Breast epithelium (tissue), 4 donors: ENCODE measurements at places on chromosomes 3 and 15.

- DNase-seq: no peak
Measured at GRCh38 chr3:10428406-10429091, 76.8 kb downstream of the ATP2B2 start.

DNA sequence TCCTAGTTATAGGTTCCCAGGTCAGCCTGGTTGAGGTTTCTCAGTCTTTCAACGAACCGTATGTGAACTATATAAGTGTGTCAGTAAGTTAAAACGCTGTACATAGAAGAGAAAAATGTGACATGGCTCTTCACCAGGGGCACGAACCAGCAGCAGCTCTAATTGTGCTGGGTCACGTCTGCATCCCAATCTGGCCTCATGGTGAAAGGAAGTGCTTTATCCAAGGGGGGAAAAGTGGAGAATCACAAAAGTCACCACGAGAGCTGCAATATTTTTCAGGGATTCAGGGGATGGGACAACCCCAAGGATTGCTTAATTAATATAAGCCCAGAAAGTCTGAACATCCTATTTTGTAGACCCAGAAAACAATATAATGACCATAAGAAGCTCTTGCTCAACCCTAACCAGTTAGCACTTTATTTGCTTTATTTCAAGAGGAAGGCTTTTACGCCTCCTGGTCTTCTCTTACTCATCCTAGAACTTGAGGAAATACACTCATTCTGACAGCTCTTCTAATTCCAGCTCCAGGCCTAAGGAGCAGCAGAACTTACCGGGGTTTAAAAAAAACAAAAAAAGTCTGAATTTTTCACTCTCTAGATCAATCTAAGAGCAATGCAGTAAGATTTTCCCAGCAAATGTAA is 16.5 kb downstream of the ANXA2 start:
- DNase-seq: no peak

DNA sequence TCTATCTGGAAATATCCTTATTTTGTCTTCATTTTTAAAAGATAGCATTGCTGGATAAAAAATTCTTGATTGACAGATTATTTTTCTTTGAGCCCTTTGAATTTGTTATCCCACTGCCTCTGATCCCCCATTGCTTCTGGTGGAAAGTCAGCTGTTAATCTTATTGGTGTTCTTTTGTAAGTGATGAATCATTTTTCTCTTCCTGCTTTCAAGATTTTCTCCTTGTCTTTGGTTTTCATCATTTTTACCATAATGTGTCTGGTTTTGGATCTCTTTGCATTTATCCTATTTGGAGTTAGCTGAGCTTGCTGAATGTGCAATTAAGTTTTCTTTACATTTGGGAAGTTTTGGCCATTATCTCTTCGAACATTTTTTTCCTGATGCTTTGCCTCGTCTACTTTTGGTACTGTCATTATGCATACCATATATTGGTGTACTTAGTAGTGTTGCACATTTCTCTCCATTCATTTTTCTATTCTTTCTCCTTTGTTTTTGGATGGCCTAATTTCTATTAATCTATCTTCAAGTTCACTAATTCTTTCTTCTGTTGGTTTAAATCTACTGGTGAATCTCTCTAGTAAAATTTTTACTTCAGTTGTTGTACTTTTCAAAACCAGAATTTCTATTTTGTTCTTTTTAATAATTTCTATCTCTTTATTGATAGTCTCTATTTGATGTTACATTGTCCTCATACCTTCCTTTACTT is 440.0 kb upstream of the PROK2 start:
- no peak for DNase-seq

- no peak for DNase-seq
Measured at GRCh38 chr15:71761649-71762048, 48.7 kb upstream of the NR2E3 start.

GRCh38 chr15:55659481-55659880 is 71.3 kb upstream of the PYGO1 start:
- no peak for DNase-seq

DNA sequence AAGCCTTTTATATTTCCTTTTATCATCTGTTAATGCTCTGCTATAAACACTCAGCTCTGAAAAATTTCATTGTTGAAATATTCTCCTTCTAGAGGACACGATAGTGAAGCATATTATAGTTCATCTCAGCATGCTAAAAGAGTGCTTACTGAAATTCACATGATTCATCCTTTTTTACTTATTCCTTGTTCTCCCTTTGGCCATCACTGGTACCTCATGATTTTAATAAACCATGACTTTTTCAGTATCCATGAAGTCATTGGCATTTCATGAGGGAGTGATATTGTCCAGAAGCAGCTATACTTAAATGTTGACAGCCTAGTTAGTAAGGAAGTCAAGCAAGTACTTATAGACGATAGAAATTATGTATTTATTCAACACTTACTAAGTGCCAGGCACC is 112.7 kb downstream of the PROS1 start:
- DNase-seq: no peak

GRCh38 chr3:110246796-110247376 is 824.7 kb upstream of the NECTIN3 start:
- DNase-seq: no peak

DNA sequence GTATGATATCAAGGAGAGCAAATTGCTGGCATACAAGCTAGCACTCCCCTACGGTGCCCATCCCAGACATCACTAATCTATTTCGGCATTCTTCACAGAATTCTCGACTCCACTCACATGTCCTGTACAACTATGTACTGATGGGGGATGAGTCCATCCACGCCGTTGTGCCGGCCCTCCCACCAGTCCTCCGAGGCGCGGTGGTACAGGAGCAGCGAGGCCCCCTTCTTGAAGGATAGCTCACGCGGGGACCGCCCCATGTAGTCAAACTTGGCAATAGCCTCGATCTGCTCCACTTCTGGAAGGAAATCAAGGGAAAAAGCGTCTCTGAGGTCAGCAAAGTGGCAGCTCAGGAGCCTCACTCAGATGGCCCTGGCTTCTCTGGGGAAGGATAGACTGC is 31.0 kb upstream of the RAD18 start:
- DNase-seq: no peak

DNA sequence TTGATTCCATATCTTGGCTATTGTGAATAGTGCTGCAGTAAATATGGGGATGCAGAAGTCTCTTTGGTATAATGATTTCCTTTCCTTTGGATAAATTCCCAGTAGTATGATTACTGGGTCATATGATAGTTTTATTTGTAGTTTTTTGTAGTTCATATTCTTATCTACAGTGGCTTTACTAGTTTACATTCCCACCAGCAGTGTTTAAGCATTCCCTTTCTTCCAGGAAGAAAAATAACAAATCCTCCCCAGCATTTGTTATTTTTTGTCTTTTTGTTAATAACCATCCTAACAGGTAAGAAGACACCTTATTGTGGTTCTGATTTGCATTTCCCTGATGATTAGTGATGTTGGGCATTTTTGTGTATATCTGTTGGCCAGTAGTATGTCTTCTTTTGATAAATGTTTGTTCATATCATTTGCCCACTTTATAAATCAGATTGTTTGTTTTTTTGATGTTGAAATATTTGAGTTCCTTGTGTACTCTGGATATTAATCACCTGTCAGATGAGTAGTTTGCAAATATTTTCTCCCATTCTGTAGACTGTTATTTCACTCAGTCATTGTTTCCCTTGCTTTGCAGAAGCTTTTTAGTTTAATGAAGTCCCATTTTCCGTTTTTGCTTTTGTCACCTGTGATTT is 163.3 kb upstream of the THRB start:
- no peak for DNase-seq

DNA sequence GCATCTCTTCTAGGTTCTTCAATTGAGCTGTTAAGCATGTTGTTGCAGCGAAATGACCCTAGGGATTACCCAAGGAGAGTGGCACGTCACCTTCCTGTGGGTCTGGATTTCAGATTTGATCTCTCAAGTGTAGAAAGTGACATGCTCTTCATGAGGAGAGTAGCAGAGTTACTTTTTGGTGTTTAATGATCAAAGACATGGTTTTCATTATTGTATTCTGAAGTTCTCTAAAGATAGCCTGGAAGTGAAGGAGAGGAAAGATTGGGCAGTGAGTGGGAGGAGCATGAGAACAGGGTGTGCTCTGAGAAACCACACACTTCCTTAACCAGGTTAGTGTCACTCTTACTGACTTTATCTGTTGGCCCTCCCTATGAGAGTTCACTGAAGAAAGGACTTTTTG is 153.6 kb downstream of the AKAP13 start:
- no peak for DNase-seq

DNA sequence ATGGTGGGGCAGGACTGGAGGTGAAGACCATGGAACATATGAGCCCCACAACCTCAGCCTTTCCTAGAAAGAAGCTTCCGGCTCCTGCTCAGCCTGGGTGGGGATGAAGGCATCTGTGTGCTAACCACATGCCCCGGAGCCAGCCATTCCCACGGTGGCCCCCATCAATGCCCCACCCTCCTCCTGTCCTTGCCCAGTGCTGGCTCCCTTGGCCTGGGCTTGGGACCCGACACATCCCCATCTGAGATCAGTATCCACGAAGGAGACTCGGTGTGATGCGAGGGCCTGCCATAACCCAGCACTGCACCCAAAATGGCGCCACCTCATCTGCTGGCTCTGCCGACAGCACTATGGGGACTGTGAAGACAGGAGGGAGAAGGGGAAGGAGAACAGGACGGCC is 16.5 kb upstream of the PLXND1 start:
- DNase-seq: no peak

DNA sequence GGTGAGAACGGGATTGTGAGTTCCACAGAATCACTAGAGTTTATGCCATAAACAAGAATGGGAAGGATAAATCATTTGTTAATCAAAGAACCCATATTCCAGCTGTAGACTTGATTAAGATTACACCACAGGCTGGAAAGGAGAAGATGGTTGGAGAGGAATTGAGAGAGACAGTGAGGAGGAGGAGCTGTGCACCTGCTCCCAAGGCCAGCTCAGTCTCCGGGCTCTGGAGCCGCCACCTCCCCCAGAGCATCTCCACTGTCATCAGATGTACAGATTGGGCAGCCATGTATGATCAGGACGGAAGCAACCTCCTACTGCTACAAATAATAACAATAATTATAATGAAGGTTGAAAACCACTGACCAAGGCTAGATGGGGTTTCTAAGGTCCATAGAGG is 170.0 kb downstream of the MINAR1 start:
- DNase-seq: no peak

GRCh38 chr15:56017920-56018319 is 24.5 kb upstream of the NEDD4 start:
- no peak for DNase-seq

DNA sequence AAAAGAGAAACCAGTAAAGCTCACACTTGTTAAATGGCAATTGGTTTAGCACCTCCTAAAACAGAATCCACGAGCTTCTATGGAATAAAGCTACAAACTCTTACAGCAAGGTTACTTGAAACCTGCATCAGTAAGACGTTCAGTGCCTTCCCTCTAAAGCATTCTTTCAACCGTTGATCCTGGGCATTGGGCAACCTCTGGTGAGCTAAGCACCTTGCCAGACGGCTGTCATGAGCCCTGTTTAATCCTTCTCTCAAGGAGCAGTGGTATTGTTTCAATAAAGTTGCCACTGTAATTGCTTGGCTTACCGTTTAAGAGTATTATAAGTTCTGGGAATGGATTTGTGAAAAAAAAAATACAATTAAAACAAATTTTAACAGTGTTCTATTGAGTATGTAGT is 75.0 kb downstream of the COL8A1 start:
- DNase-seq: no peak

DNA sequence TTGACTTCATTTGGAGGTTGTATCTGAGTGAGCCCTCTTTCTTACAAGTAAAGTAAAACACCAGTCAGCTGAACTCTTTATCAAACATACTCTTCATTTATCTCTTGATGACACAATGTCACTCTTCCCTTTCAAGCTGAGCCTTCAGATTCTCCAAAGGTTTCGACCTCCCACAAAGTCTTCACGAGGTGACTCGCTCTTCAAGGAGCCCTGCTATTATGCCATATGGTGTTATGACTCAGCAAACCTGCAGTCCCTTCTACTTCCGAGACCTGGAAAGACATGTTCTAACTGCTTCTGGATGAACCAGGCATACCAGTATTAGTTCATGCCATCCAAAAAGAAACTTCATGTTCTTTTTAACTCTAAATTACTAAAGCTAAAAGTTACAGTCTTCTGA is 23.1 kb downstream of the AADAC start:
- no peak for DNase-seq

DNA sequence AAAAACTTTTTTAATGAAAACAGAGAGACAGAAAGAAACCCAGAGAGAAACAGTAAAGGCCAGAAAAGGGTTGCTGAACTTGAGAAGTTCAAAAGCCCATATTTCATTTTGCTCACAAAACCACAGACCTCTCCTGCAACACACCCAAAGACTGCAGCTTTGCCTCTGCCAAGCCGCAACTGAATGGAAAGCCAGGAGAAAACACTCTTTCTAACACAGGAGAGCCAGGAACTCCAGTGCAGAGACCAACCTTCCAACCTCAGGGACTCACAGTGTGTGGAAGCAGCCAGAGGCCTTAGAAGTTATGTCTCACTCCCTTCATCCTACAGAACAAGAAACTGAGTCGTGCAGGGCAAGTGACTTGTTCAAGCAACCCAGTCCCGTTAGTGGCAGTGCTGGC is 163.1 kb upstream of the HES1 start:
- no peak for DNase-seq
